ENCODE measurements at places on chromosomes 5 and 9. TPM values are rescaled to one million over a fixed set of nuclear protein-coding genes. Genes with fewer than 3 reads are reported as not detected.

GRCh38 chr5:23437011-23437410, 70.4 kb upstream of the PRDM9 start:
- no peaks in the 10 kb centered on the region for H3K4me1 ChIP-seq
- H3K27ac ChIP-seq, result no peak overlapping the region
- H3K27me3 ChIP-seq, result no peaks in the 10 kb centered on the region
- no peak overlapping the region for H3K4me3 ChIP-seq
- no peak for DNase-seq
- H3K36me3 ChIP-seq, result no peaks in the 10 kb centered on the region

DNA sequence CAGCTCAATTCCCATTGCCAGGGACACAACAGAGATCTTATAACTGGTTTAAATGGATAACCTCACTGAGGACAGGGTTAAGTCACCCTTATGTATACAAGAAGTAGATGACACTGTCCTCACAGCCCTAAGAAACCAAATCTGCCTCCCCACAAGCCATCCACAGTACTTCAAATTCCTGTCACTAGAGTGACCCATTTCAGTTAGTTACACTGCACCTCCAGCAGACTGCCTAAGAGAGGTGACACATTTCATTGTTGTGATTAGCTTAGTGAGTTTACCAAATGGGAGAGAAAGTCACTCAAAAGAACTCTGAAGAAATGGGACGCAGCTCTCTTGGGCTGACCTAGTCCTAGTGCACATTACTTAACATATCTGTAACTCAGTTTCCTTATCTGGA, 53.6 kb upstream of the HTR1A start:
- no peaks in the 10 kb centered on the region for H3K36me3 ChIP-seq
- H3K27me3 ChIP-seq, result no peaks in the 10 kb centered on the region
- no peaks in the 10 kb centered on the region for H3K4me1 ChIP-seq
- DNase-seq, result no peak
- no peak overlapping the region for H3K27ac ChIP-seq
- no peak overlapping the region for H3K4me3 ChIP-seq

DNA sequence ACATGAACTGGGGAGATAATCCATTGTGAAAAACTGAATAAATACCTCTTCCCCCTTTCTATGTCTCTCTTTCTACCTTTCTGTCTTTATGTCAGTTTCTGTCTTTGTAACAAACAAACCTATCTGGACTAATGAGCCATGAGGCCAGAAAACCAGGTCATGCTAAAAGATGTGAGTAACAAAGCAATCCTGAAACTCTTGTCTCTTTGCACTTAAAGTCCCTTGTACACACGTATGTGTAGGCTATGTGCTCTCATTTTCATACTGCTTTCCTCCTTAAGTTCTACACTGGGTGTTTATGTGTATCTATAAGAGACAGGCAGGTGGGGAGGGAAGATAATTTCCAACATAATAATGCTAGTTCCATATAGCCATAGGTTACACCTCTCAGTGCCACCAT, 123.8 kb upstream of the PTGER4 start:
- no peaks in the 10 kb centered on the region for H3K36me3 ChIP-seq
- no peaks in the 10 kb centered on the region for H3K27me3 ChIP-seq
- H3K4me3 ChIP-seq, result no peak overlapping the region
- H3K4me1 ChIP-seq, result peaks cover 7% of the 10 kb centered on the region

DNA sequence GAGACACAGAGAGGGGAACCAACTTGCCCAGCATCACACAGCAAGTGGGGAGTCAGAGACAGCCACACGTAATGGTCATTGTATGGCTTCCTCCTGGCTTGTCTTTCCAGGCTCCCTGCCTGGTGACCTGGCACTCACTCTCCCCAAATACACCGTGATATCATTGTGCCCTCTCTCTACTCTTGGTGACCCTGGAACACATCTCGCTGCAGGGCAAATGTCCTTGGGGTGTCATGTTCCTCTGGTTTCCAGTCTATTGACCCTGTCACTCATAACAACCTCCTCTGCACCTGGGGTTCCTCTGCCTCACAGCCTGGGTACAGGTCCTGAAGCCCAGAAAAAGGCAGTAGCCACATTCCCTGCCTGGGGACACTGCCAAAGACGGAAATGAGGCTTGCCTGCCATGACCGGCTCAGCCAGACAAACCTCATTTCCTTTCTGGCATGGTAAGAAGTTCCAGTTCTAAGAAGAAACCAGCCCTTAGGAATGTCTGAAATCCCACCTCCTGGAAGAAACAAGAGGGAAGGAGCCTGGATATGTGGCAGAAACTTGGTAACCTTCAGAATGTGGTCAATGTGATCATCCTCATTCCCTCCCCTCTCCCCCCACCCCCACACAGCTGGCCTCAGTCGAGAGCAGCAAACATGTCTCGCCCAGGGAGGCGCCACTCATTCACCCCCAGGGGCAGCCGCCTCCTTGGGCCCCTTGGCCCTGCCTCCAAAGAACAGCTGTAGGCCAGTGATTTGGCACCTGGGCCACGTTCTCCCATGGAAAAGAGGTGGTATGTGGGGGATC, 30.6 kb upstream of the SMU1 start:
- H3K4me1 ChIP-seq, result peaks cover 11% of the 10 kb centered on the region
- peaks cover 26% of the 10 kb centered on the region for H3K36me3 ChIP-seq
- no peak overlapping the region for H3K4me3 ChIP-seq
- H3K27ac ChIP-seq, result peak overlapping the region; percentile 67
- DNase-seq, result no peak
- H3K27me3 ChIP-seq, result no peaks in the 10 kb centered on the region

- no peak for DNase-seq
- no peaks in the 10 kb centered on the region for H3K27me3 ChIP-seq
- no peak overlapping the region for H3K27ac ChIP-seq
- H3K4me3 ChIP-seq, result no peak overlapping the region
Observed at GRCh38 chr5:122999947-123000563, 36.5 kb downstream of the PPIC start.

The IFNA2 gene
- total RNA-seq, result not detected

The GPR151 gene
- not detected for total RNA-seq

The TGFBI gene
- total RNA-seq, result 7.3 TPM

The CCDC180 gene
- total RNA-seq, result not detected

All from esophagus squamous epithelium (tissue), 5 donors.